Activated B cell treated with CpG ODN at 0.5 μM for 24 hours (primary cell): ENCODE measurements at places on chromosomes 6 and 20.
A peak's percentile ranks its signal among the peaks of the same experiment; 100 is the strongest.

- no peaks in the 10 kb centered on the region for H3K4me1 ChIP-seq
- H3K27ac ChIP-seq, result no peak overlapping the region
- H3K36me3 ChIP-seq, result no peaks in the 10 kb centered on the region
- no peak for DNase-seq
Measured at GRCh38 chr20:13229538-13229937, 8.5 kb downstream of the ISM1 start.

GRCh38 chr6:127176146-127176545 lies 57.7 kb downstream of the RSPO3 start:
- H3K27me3 ChIP-seq, result peaks cover 3% of the 10 kb centered on the region
- DNase-seq, result no peak
- no peaks in the 10 kb centered on the region for H3K4me1 ChIP-seq
- H3K36me3 ChIP-seq, result no peaks in the 10 kb centered on the region
- no peak overlapping the region for H3K27ac ChIP-seq
- H3K4me3 ChIP-seq, result no peak overlapping the region

DNA sequence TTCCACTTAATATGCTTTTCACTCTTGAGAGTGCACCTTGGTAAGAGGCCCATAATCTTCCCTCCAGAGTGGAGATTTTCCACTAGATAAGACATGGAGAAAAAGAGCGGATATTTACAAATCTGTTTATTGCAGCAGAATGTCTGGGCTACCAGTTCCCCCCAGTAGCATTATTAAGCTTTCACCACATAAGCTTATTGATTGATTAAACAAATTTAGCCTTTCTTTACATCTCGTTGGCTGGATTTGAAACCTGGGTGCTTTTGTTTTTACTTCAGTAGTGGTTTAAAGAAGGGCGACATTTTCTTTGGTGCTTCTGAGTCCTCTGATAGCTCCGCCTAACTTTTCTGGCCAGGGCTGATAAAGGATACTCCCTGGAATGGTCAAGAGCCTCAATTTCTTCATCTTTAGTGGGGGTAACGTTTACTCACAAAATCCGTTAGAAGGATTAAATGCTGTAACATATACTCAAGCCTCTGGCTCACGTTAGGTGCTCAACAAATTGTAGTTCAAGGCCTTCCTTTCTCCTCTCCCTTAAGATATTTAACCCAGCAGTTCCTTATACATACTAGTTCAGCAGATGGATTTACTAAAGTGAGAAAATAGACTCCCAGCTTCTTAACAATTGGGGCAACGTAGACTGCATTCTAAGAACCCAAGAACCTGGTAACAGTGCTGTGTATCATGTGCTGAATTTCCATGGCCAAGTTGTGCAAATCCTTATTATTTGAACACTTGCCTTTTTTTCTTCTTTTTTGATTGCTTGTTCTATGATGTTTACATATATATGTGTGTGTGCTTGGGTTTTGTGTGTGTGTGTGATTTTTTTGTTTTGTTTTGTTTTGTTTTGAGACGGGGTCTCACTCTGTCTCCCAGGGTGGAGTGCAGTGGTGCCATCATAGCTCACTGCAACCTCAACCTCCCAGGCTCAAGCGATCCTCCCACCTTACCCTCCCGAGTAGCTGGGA lies 91.4 kb downstream of the RREB1 start:
- H3K27me3 ChIP-seq, result no peaks in the 10 kb centered on the region
- H3K27ac ChIP-seq, result peak overlapping the region; percentile 42
- DNase-seq, result no peak
- H3K4me3 ChIP-seq, result no peak overlapping the region
- H3K36me3 ChIP-seq, result peaks cover 45% of the 10 kb centered on the region

DNA sequence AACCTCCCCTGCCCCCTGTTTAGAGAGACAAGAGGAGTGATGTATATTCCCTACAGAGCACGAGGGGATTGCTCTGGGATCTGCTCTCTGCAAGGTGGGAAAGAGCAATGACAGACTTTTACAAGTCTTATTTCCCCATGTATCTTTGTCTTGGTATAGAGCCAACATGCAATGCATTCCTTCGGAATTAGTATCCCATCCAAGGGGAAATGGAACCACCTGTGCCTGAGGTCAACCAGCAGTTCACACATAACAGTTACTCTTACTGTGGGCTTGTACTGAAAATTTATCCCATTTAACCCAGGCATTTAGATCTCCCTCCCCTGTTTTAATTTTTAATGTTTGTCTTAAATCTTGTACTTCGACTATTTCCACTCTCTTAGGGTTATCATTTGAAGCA lies 250.4 kb downstream of the C6orf118 start:
- H3K36me3 ChIP-seq, result no peaks in the 10 kb centered on the region
- H3K4me1 ChIP-seq, result no peaks in the 10 kb centered on the region
- no peak overlapping the region for H3K4me3 ChIP-seq
- no peaks in the 10 kb centered on the region for H3K27me3 ChIP-seq

DNA sequence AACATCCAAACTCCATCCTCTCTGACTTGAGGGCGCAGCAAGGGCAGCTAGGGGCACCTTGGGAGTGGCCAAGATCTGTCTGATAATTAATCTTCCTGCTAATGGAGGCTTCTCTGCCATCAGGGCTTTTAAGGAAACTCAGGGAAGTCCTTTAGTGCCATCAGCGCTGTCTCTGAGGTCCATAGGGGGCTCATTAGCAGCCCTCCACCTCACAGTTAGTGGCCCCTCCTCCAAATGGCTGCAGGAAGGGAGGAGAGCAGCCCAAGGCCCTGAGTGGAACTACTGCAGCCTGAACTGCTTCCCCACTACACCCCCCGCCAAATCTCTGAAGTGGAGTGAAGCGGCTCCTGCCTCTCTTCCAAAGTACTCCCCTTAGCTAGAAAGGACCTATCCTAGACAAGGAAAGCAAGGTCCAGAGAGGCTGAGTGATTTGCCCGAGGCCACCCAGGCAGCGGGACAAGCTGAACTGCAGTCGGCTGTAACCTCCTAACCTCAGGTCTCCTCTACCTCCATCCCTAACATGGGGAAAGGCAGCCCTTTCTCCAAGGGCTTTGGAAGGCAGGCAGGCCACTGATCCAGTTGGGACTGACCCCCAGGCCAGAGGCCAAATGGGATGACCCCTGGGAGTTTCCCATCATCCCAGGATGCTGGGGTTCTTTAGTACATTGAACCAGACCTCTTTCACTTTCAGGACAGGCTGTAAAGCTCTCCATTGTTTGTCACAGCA lies 39.5 kb upstream of the ZFAND3 start:
- no peaks in the 10 kb centered on the region for H3K36me3 ChIP-seq
- peaks cover 25% of the 10 kb centered on the region for H3K27me3 ChIP-seq
- DNase-seq, result no peak
- no peak overlapping the region for H3K27ac ChIP-seq
- no peak overlapping the region for H3K4me3 ChIP-seq

GRCh38 chr6:156940221-156940620 lies 163.0 kb downstream of the ARID1B start:
- peaks cover 22% of the 10 kb centered on the region for H3K36me3 ChIP-seq
- no peak for DNase-seq
- no peak overlapping the region for H3K27ac ChIP-seq
- no peak overlapping the region for H3K4me3 ChIP-seq
- H3K27me3 ChIP-seq, result no peaks in the 10 kb centered on the region
- peaks cover 63% of the 10 kb centered on the region for H3K4me1 ChIP-seq

DNA sequence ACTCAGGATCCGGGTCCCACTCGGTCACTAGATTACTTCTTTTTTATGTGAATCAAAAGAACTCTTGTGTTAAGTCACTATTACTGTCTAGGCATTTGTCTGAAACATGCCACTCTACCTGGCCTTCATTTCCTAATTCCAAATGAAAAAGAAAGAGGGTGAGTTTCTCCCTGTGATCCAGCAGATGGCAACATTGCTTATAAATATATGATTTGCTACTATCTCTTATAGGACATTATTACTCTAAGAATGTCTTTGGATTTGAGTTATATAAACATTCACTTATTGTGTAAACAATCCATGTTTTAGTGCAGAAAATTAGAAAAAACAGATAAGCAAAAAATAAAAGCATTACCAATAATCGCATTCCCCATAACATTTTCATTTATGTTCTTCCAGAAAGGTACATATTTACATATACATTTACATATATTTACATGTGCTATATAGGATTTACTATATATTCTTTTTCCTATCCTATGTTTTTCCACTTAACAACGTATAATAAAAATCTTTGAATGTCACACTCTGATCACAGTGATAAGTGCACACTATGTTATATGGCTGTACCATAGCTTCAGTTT lies 66.9 kb downstream of the FAXC start:
- no peaks in the 10 kb centered on the region for H3K4me1 ChIP-seq
- DNase-seq, result no peak
- no peak overlapping the region for H3K27ac ChIP-seq
- peaks cover 6% of the 10 kb centered on the region for H3K27me3 ChIP-seq
- H3K4me3 ChIP-seq, result no peak overlapping the region

DNA sequence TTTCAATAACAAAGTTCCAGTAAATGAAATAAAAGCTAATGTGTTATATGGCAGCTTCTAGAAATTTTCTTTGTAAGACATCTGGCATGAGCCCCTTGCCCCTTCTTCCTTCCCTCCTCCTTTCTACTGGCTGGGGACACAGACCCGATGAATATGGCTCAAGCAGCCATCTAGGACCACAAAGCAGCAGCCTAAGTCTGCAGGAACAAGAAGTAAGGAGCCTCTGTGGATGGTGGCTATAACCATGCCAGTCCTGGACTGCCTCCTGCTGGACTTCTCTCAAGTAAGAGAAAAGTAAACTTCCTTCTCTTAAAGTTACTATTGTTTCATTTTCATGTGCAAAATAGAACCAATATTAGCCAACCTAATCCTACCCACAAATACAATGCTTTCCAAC lies 114.9 kb upstream of the DST start:
- H3K4me1 ChIP-seq, result no peaks in the 10 kb centered on the region
- DNase-seq, result no peak
- H3K36me3 ChIP-seq, result no peaks in the 10 kb centered on the region
- H3K27ac ChIP-seq, result no peak overlapping the region

DNA sequence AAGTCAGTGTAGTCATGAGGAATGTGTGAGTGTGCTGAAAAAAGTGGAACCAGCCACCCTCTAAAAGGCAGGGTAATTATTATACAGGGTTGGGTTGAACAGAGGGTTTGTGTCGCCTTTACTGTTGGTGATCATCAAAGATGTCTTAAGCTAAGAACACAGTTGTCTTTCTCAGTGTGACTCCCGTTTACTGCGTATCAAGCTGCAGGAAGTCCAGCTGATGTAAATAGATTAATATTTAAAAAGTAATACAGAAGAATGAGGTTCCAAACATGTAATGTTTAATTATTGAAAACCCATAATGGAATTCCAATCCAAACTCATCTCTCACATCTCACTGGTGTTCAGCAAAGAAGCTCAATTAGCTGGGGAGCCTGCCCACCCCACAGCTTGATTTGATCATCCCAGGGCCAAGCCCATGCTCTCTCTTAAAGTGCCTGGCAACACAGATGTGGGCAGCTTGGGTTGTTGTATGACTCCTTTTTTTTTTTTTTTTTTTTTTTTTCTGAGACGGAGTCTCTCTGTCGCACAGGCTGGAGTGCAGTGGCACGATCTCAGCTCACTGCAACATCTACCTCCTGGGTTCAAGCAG lies 127.5 kb downstream of the SOBP start:
- DNase-seq, result no peak
- no peaks in the 10 kb centered on the region for H3K36me3 ChIP-seq
- H3K4me1 ChIP-seq, result peaks cover 34% of the 10 kb centered on the region
- peaks cover 2% of the 10 kb centered on the region for H3K27me3 ChIP-seq
- no peak overlapping the region for H3K4me3 ChIP-seq

DNA sequence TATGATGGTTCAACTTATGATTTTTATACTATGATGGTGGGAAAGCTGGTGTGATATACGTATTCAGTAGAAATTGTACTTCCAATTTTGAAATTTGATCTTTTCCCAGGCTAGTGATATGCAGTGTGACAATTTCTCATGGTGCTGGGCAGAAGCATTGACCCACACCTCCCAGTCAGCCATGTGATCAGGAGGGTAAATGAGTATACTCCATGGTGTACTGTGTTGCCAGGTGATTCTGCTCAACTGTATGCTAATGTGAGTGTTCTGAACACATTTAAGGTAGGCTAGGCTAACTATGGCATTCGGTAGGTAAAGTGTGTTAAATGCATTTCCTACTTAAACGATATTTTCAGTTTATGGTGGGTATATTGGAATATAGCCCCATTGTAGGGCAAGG lies 19.1 kb downstream of the PTPRA start:
- no peaks in the 10 kb centered on the region for H3K27me3 ChIP-seq
- H3K27ac ChIP-seq, result no peak overlapping the region
- H3K4me3 ChIP-seq, result no peak overlapping the region
- H3K36me3 ChIP-seq, result peaks cover 24% of the 10 kb centered on the region

DNA sequence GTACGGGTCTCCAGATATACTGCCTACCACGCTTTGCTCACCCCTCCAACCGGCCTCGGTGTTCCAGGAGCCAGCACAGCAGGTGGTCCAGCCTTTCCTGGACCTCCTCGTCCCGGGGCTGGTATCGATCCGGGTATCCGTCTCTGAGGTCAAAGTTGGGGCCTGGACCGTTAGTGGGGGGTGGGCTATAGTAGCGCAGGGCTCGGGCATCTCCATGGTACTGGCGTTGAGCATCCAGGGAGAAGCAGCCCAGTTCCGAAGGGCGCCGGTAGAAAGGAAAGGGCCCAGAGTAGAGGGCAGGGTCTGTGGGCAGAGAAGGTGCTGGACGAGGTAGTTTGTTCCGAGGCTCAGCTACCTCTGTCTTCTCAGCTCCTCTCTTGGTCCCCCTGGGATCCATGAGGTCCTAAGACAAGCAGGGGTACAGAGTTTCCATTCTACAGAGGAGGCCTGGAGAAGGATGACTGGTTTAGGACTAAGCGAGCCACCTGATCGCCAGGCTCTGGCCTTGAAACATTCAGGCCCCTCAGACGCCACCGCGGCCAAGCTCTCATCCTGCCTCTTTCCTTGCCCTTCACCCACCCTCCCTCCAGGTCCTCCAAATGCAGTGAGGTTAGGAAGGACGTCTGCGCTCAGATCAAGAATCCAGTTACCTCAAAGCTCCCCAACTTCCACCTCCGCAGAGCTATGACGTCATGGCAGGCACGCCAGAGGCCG lies 502 bp downstream of the DXO start:
- peaks cover 49% of the 10 kb centered on the region for H3K36me3 ChIP-seq
- H3K4me3 ChIP-seq, result peak overlapping the region; percentile 98
- peak overlapping the region; percentile 100 for H3K27ac ChIP-seq
- H3K4me1 ChIP-seq, result peaks cover 39% of the 10 kb centered on the region

- H3K36me3 ChIP-seq, result no peaks in the 10 kb centered on the region
- peaks cover 2% of the 10 kb centered on the region for H3K27me3 ChIP-seq
- no peak overlapping the region for H3K4me3 ChIP-seq
- no peak overlapping the region for H3K27ac ChIP-seq
- DNase-seq, result no peak
Measured at GRCh38 chr6:134599079-134599478, 281.2 kb upstream of the SGK1 start.
